ENCODE measurements at places on chromosomes 1 and 21.
A peak's percentile ranks its signal among the peaks of the same experiment; 100 is the strongest.

DNA sequence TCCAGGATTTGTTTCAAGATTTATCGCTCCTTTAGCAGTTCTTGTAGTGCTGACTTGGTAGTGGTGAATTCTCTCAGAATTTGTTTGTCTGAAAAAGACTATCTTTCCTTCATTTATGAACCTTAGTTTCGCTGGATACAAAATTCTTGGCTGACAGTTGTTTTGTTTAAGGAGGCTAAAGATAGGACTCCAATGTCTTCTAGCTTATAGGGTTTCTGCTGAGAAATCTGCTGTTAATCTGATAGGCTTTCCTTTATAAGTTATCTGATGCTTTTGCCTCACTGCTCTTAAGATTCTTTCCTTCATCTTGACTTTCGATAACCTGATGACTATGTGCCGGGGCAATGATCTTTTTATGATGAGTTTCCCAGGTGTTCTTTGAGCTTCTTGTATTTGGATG, 28.9 kb downstream of the RPAP2 start:
- no peak for DNase-seq

DNA sequence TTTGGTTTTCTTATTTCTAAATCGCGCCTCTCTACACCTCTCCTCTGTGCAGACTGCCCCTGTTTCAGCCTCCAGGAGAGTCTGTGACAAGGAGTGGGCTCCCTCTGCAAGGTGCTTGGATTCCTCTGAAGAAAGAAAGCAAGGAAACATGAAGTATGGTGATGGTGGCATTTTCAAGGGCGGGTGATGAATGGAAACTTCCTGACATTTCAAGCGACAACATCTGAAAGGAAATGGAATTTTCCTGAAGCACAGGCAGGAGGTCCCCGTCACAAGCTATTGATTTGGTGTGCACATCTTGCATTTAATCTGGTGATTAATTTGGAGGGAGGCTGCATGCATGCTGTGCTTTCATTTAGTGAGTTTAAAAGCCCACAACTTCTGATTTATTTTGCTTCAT, 164.6 kb upstream of the FGGY start:
- no peak for DNase-seq

- DNase-seq = peak; percentile 5
Measured at GRCh38 chr1:247857069-247857984, at the start of gene TRIM58. Gene TRIM58, plus strand, starts transcription at chr1:247857187. Its CDS starts 60 bp downstream, at chr1:247857247.

GRCh38 chr1:46422261-46422871, 28.2 kb downstream of the FAAH start:
- no peak for DNase-seq

Data from stimulated activated CD8-positive, alpha-beta memory T cell treated with anti-CD3 and anti-CD28 coated beads, Interleukin-4, amount 100 ng/mL, for 24 hours (primary cell).